ENCODE measurements at places on chromosomes 1 and 21. TPM values are rescaled to one million over a fixed set of nuclear protein-coding genes. Genes with fewer than 3 reads are reported as not detected.

The PHF13 gene
- 13.6 TPM for total RNA-seq

The S100A7 gene
- not detected for total RNA-seq

The ASPM gene
- 47.8 TPM for total RNA-seq

The NR1I3 gene
- not detected for total RNA-seq

The CRB1 gene
- total RNA-seq: 0.09 TPM

The ELAPOR1 gene
- 7.1 TPM for total RNA-seq

The LINGO4 gene
- total RNA-seq: 0.09 TPM

The RHEX gene
- total RNA-seq: not detected

The SIPA1L2 gene
- total RNA-seq: 3.7 TPM

The C2CD2 gene
- total RNA-seq: 7.3 TPM

The PROX1 gene
- 0.09 TPM for total RNA-seq

The S100A3 gene
- total RNA-seq: not detected

The FALEC gene
- total RNA-seq: not detected

The EXOSC10 gene
- 74.3 TPM for total RNA-seq

DNA sequence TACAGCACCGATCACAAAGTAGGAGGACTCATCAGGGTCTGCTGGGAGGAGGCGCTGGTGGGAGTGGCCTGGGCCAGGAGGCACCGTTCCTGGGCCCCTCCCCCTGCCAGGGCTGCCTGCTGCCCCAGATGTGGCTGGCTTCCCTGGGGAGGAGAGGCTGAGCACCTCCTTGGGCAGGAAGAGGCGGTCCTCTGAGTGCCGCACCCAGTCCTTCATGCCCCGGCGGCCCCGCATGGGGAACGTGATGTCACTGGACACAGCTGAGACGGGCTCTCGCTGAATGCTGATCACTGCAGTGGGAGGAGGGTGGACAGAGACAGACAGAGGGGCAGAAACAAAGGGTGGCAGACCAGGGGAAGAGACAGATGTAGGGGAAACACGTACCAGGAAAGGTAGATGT lies 24.8 kb downstream of the ADGRB2 start:
- peak; percentile 74 for DNase-seq

DNA sequence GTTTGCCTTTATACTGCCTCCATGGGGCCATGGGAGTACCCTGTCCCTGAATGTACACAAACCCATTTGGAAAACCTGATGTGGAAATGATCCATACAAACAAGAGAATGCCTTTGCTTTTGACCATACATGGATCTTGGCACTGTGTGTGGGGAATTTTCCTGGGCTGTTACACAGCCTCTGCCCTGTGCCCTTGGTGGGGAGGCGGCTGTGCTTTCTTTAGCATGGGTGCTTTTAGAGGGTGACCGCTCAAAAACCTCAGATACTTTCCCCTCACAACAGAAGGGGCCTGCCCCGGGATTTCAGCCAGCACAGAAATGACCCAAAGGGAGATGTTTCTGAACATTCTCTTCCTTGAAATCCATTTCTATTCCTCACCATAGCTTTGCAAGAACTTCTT lies 194.8 kb downstream of the LMO4 start:
- DNase-seq: no peak

GRCh38 chr1:72111662-72112061 lies 170.7 kb downstream of the NEGR1 start:
- DNase-seq: no peak

DNA sequence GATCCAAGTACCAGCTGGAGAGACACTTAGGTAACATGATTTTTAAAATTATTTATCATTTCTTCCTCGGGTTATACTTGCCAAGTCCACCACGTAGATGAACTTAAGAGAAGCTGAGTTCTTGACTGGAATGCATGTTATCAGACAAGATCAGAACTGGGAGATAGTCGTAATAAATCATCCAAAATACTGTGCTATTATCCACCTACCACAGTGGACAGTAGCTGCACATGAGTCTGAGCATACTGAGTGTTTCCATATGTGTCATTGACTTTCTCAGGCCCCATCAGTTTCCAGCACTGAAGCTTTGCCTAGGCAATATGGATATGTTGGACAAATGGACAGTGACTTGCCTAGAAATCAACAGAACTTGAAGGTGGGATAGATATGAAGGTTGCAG lies 77.9 kb upstream of the RRP15 start:
- DNase-seq: no peak

GRCh38 chr1:185208626-185209180 lies 51.7 kb downstream of the SWT1 start:
- no peak for DNase-seq

DNA sequence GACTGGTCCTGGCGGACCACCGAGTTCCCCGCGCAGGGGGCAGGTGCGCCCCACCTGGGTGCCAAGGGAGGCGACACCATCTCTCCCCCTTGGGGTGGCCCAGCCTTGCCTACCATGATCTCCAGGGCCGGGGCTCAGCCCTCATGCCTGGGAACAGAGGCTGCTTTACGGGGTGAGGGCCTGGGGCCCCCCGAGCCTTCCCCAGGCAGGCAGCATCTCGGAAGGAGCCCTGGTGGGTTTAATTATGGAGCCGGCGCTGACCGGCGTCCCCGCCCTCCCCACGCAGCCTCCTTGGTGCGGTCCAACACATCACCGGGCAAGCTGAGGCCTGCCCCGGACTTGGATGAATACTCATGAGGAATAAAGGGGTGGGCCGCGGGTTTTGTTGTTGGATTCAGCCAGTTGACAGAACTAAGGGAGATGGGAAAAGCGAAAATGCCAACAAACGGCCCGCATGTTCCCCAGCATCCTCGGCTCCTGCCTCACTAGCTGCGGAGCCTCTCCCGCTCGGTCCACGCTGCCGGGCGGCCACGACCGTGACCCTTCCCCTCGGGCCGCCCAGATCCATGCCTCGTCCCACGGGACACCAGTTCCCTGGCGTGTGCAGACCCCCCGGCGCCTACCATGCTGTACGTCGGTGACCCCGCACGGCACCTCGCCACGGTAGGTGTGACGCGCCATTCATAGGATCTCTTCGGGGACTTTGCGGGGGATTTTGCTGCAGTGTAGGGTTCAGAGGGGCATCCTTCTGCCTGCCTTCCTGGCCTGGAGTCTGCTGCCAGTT lies 38.2 kb downstream of the TP73 start:
- DNase-seq: no peak

- no peak for DNase-seq
Measured at GRCh38 chr1:242203262-242203661, 204.4 kb upstream of the MAP1LC3C start.

DNA sequence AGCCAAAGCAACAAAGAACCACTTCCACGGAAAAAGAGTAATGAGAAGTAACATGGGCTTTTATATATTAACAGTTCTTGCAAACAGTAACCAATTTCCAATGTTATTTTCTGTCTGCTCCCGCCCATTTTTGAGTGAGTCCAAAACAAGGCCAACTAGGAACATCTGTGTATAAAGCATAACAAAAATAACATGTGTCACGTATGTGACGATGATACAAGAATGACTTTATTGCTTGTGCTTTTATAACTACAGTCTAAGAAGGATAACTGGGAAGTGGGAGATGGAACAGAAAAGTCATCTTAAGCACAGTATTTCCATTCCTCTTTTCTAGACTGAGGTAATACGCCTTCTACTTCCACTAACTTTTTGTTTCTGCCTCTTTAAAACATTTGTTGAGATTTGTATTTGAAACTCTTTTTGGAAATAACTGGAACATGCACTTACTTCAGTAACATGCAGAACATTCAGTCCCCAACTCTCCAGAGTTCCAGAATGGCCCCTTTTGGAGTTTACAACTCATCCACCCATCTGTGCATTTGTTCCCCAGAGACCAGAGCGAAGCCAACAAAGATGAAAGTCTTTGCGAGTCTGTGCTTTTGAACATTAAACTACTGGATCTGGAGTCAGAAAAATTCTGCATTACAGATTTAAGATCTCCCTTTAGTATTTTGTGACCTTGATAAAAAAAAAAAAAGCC lies 143.0 kb upstream of the ZRANB2 start:
- no peak for DNase-seq

DNA sequence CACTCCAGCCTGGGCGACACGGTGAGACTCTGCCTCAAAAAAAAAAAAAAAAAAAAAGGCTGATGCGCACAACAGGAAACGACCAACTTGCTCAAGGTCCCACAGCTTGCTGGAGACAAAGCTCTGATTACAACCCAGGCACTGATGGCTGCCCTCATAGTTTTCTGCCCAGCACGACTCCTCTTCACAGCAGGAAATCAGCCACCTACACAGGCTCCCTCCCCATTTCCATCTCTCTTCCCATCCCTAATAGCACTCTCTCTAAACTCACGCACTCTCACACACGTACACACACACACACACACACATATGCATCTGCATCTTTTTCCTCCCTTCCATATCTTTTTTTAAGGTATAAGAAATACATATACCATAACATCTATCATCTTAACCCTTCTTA lies 153.5 kb upstream of the SOD1 start:
- DNase-seq: no peak

- no peak for DNase-seq
Measured at GRCh38 chr1:162204823-162205155, 135.3 kb downstream of the NOS1AP start.

DNA sequence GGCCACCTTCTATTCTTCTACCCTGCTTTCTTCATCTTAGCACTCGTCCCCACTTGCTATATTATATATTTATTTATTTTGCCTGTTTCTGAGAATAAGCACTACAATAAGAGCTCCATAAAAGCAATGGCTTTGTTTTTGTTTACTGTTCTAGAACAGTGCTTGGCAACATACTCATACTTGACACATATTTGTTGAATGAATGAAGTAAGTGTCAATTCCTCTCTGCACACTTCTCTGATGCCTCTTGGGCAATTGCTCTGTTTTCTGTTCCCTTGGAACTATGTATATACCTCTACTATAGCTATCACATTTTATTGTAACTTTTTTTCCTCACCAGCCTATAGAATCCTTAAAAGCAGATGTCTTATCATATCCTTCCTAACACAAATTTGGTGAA lies 7.5 kb upstream of the SLC19A2 start:
- DNase-seq: no peak

GRCh38 chr1:6123816-6124215 lies 56.3 kb downstream of the CHD5 start:
- DNase-seq: no peak

DNA sequence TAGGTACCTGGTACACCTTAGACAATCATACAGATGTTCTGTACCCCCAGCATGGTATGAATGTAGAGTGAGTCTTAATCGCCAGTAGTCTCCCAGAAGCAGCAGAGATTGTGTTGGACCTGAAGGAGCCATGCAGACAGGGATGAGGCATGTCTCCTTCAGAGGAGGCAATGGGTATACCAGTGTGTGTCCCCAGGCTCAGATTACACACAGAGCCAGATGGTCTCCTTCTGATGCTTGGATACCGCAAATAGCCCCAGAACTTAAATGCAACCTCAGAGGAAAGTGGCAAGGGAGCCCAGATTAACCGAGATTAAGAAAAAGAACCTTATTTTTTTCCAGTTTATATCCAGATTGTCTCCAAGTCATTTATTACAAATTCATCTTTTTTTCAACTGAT lies 96.8 kb upstream of the C21orf91 start:
- no peak for DNase-seq

DNA sequence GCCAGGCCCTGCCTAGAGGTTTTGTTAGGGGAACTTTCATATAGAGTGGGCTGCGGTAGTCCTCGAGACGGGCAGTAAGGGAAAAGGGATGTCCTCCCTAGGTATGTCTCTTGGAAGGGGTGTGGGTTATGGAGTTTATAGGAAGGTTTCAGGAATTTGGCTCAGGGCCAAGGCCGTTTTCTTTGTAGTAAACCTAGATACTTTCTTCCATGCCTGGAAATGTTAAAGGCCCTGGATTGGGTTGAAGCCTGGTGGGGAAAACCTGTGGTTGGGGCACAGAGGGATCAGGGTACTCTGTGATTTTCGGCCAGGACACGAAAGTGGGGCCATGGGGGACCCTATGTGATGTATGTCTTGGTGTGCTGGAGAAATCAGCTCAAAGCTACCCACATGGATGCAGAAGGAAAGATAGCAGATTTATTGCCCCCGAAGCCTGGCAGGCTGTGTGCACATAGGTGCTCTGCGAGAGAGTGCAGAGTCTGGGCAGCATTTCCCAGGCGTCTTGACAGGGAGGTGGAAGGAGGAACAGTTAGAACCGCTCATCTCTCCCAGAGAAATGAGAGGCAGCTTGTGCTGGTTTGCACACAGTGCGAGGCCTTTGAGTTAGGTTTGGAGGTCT lies 1.7 kb downstream of the SNAP47 start:
- no peak for DNase-seq

GRCh38 chr1:198667186-198667585 lies 28.3 kb downstream of the PTPRC start:
- DNase-seq: no peak

- no peak for DNase-seq
Measured at GRCh38 chr1:178030467-178030866, 60.6 kb upstream of the SEC16B start.

DNA sequence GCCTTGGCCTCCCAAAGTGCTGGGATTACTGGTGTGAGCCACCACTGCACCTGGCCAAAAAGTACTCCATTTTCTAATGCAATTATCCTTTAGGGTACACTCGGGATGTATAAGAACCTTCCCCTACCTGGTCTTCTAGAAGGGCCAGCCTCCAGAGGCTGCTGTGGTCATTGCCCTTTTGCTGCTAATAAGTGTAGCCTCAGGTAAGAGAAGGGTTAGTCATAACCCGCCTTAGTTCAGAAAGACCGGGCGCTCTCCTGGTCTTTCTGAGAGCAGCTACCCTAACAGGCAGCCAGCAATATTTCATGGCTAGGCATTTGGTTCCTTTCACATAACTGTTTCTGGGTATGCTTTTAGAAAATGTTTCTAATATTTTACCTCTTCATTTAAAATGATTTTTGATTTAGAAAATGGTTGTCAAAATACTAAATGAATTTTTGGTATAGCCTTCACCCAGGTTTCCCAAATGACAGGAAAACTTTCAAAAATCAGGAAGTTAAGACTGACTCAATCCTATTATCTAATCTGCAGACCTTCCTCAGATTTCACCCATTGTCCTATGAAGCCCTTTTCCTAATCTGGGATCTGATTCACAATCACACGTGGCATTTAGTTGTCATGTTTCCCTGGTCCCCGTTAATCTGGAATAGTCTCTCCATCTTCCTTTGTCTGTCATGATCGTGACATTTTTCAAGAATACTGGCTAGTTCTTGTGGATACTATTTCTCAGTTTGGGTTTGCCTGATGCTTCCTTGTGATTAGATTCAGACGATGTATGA lies 479.0 kb downstream of the SIPA1L2 start:
- no peak for DNase-seq

GRCh38 chr1:2208309-2209239 lies 14.0 kb upstream of the FAAP20 start:
- DNase-seq: no peak

- no peak for DNase-seq
Measured at GRCh38 chr1:119662034-119662437, 14.0 kb upstream of the ZNF697 start.

- no peak for DNase-seq
Measured at GRCh38 chr1:175687622-175688415, 55.6 kb downstream of the TNR start.

DNA sequence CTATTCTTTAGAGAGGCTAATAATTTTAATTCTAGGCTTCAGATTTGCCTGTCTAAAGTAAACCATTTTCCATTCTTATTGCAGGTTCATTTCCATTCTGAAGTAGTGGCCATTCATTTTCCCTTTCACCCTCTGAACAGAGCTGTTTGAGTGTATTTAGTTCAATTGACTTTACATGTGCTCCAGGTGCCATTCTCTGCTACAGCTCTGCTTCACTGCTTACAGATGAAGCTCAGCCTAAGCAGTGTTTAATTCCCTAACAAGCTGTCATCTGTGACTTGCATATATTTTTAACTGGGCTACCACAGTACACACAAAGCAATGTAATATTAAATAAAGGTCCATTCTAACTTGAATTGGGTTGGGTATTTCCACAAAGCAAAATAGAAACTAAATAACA lies 1031.6 kb downstream of the KCNT2 start:
- no peak for DNase-seq

Measured in activated CD4-positive, alpha-beta T cell treated with anti-CD3 and anti-CD28 coated beads for 36 hours (primary cell).